Fibroblast of pulmonary artery (primary cell): ENCODE measurements at places on chromosomes 5 and 9.

DNA sequence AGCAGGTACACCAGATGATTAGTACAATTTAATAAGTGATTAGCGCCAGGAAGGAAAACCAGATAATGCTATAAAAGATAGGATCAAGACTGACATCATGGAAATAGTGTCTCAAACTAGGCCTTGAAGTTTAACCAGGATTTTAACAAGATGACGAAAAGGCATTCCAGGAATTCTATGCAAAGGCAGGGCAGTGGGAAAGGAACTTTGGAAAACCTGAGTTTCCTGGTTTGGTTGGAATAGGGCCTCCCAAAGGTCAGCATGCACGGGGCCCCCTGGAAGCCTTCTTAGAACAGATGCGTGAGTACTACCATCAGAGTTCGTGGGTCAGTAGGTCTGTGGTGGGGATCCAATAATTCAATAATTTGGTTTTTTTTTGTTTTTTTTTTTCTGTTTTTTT lies 935.2 kb upstream of the DMAC1 start:
- no peak for DNase-seq

GRCh38 chr5:111379391-111379816 lies 132.9 kb downstream of the STARD4 start:
- DNase-seq = no peak

DNA sequence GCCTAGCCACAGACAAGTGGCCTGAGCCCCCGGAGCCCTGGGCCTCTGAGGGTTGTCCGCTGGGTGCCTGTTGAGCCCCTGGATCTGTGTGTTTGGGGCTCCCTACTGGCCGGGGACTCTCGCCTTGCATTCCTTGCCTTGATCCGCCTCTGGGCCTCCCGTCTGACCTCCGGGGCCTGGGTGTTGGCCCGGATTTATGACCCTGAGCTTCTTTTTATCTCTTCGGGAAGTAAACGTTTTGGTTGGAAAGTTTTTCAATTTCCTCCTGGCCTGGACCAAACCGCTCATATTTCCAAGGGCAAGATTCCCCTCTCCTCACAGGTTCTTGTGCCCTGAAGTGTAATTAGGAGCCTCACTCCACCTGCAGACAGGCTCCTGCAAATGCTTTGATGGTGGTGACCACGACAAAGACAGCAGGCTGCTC lies 69.3 kb upstream of the EGFLAM start:
- DNase-seq = no peak

GRCh38 chr9:110777876-110778215 lies 109.3 kb downstream of the MUSK start:
- DNase-seq = no peak

- peak; percentile 61 for DNase-seq
Observed at GRCh38 chr9:95815133-95815532, 60.4 kb upstream of the ERCC6L2 start.

DNA sequence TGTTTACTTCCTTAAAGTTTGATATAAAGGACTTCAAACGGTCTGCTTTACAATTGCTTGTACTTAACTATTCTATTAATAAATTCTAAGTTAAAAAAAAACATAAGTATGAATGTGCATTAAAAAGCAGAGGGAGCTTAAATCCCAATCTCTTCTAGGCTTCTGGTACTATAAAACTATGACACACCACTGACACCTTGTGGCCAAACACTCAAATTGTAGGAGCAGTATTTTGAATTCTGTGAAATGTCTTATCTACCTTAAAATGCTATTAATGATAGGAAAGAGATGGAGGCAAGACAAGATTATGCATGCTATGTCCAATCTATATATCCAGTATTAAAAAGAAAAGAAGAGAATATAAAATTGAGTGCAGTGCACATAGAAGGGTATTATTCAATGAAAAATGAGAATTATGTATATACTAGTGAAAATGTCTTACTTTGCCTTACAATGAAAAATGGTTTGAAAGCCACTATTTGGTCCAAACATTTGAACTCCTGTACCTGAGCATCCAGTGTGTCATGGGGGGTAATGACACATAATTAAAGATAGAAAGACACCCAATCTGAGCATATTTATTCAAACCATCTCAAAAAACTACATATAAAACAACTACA lies 87.6 kb downstream of the ERP44 start:
- DNase-seq = peak; percentile 76

DNA sequence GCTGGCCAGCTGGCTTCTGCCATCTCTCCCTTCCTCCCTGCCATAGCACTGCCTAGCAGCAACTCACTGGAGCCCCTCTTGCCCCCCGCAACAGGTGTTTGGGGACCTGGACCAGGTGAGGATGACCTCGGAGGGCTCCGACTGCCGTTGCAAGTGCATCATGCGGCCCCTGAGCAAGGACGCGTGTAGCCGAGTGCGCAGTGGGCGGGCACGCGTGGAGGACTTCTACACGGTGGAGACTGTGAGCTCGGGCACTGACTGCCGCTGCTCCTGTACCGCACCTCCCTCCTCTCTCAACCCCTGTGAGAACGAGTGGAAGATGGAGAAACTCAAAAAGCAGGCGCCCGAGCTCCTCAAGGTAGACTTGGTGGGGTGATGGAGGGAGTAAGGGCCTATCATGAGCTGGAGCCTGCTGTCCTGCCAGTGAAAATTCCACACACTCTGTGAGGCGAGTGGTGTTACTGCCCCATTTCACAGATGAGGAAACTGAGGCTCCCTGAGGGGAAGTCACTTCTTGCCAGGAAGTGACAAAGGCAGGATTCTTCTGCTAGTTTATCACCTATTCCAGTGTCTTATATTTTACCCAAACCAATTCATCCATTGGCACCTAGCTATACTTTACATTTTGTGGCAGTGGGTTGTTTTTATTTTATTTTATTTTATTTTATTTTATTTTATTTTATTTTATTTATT lies 10.1 kb downstream of the OLFML2A start:
- DNase-seq = no peak

DNA sequence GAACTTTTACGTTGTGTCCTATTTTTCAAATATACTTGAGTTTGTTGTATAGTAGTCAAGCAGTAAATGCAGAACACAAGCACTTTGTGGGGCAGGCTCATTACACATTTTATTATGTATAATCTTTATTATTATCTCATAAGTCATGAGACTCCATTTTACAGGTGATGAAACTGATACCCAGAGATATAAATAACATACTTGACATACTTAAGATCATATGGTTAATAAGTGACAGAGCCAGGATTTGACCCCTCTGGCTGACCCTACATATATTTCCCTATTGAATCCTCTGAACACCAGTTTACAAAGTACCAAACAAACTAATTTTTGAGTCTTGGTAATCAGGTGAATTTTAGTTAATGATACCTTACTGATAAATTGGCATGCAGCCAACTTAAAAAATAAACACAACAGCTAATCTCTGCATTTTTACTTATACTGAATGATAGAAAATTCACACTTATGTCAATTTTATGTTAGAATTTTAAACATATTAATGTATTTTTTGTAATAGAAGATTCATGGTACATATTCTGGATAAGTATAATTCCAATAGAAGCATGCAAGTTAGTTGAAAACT lies 305.0 kb upstream of the MEF2C start:
- DNase-seq = no peak

DNA sequence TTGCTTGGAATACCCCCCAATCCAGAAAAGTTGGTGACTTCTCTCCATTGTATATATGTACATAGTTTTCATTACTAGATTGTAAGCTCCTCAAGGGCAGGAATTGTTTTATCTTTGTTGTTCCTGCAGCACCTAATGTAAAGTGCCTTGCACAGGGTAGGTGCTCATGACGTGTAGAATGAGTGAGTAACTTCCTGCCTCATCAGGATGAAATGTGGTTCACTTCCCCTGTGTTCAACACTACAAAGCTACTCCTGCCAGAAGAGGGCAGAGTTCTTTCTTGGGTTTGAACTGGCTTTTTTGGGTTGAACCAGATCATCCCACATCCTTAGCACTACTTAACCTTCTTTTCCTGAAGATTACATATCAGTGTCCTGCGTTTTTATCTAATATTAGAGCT lies 23.9 kb downstream of the GTF3C4 start:
- DNase-seq = peak; percentile 29

DNA sequence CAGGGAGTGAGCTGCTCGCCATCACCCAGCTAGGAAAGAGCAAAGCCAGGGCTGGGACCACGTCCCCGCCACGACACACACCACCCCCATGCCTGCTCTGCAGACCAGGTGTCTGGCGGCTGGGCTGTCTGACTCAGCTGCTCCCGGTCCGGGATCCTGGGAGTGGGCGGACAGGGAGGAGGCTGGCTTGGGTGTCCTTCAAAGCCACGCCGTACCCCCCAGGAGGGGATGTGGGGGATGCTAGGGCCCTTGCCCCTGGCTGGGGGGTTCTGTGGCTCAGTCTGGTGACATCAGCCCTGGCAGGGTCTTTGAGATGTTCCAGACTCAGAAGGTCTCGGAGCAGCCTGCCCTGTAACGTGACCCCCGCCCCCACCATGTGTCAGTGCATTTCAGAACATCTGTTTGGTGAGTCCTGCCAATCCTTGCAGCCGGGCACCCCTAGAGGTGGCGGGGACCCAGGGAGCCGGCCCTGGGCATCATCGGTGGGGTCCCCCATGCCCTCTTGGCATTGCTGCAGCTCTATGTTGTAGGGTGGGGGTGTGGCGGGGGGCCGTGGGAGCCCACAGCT lies 62.3 kb downstream of the HMCN2 start:
- DNase-seq = no peak

DNA sequence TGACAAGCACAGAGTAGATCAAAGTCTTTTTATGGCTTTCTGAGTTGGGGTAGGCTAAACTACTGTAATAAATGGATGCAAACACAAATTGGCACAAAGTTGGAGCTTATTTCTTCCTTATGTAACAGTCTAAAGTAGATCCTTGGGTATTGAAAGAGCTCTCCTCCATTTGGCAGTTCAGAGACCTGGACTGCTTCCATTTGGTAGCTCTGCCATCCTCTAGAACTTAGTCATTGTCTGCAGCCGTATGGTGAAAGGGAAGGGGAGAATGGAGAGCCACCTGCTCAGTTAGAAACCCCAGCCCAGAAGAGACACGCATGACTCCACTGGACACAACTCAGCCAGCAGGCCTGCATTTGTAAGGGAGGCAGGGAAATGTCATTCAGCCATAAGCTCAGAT lies 345.0 kb downstream of the DMAC1 start:
- no peak for DNase-seq

DNA sequence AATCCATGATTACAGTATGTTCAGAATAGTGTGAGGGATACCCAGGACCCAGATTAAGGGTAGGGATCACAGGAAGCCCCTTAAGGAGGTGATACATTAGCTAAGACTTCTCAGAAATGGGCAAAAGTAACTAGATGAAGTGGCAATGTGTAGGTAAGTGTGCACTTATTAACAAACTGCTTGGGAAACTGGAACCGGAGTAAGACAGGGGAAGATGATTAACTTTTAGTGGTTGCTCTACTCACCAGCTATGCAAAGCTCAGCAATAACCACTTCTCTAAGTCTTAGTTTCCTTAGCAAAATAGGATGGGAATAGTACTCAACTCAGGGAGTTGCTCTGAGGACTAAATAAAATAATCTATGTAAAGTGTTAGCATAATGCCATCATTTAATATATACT lies 182.2 kb downstream of the MCTP1 start:
- no peak for DNase-seq

- peak; percentile 93 for DNase-seq
Observed at GRCh38 chr5:122756264-122756911, 18.5 kb upstream of the SNX2 start.

- peak; percentile 50 for DNase-seq
Observed at GRCh38 chr5:17019324-17019723, 83.2 kb upstream of the MYO10 start.

DNA sequence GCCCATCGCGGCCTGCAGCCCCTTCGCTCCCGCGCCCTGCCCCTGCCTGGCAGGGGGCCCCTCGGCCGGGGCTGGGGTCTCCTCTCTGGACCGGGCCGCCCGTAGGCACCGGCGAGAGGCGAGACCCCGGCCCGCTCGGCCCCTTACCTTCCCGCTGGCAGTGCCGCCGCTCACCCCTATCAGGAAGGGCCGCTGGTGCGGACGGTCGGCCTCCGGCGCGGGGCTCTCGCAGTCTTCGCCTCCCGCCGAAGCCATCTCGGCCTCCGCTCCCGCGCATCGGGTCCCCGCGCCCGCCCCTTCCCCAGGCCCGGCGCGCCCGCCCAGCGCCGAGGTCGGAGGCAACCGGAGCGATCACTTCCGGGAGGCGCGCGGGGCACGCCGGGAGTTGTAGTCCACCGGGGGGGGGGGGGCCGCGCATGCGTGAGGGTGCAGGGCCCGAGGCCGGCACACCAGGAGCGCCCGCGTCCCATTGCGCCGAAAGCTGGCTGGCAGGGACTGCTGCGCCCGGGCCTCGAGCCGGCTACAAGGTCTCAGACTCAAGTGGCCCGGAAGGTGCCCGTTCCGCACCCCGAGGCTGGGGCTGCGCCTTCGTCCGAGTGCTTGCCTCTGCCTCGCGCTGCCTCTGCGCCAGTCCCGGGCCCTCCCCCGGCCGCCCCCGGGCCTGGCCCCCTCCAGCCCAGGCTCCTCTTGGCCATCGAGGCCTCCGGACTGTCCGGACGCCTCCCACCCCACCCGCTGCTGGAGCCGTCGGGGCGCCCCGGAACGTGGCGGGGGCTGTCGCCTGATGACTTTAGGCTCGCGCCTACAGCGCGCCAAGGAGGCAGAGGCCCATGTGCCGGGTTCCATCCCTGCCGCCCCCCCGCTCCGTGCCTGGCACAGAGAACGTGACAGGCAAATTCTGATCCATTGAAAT lies at the start of gene UCK1:
Gene UCK1 (minus strand): TSS at position 344 of the 913 bp plus-strand sequence. CDS start 89 bp downstream, at position 255.
- peak; percentile 80 for DNase-seq

- DNase-seq = no peak
Observed at GRCh38 chr9:83406921-83407320, 131.3 kb downstream of the FRMD3 start.

DNA sequence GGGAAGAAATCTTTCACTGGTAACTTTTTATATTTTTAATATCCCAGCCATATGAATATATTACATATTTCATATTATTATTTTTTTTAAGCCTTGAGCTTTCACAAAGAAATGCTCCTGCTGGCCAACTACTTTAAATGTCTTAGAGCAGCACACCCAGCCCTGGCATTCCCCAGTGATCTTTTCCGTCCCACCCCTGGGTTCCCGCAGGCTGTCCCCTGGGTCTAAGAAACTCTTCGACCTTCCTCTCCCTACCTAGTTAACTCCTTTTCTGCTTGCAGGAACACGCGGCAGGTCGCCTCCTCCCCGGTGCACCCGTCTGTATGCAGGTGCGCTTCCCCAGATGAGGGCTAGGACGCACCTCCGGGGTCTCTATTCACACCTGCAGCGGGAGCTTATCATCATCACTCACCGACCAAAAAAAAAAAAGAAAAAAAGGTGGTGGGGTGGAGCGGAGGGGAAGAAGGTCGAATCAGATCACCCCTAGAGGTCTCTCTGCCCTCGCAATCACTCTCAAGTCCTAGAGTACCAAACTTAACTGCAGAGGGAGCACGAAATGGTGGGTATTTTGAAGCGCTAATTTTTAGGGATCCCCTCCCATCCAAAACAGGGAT lies 696 bp downstream of the ZFP62 start:
- DNase-seq = no peak

GRCh38 chr9:136544548-136544963 lies 1.3 kb downstream of the NOTCH1 start:
- DNase-seq = peak; percentile 43

DNA sequence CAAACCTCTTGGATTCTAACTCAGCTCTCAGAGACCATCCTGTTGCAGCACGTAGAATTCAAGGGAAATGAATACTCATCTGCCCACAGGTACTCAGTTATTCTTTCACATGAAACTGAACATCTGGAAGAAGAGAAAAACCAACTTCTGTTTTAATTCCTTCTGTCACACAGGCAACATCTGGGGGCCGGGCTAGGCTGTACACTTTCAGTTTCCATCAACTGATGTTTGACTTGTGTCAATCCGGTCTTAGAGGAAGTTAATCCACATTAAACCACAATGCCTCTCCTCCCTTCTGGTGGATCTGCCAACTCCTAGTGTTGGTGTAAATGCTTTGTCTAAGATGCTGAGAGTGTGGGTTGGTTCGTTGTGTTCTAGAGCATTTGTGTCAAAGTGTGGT lies 17.6 kb downstream of the DMRT3 start:
- DNase-seq = no peak
